Activated T-helper 1 cell treated with anti-CD3 and anti-CD28 coated beads, Interleukin-12 subunit alpha, Interleukin-12 subunit beta, Interleukin-2, Interleukin-4 antibody, amounts not matched to agents 30 ng/mL and 10 ng/mL and 1 ng/mL, durations not matched to agents 14 hours and 24 hours and 36 hours (primary cell): ENCODE measurements at places on chromosomes 7 and 10. TPM values are rescaled to one million over a fixed set of nuclear protein-coding genes. Genes with fewer than 3 reads are reported as not detected.

GRCh38 chr7:45716380-45717203, 142.4 kb downstream of the ADCY1 start:
- no peak overlapping the region for H3K4me3 ChIP-seq
- DNase-seq = no peak
- H3K4me1 ChIP-seq = no peaks in the 10 kb centered on the region
- H3K27ac ChIP-seq = no peak overlapping the region

DNA sequence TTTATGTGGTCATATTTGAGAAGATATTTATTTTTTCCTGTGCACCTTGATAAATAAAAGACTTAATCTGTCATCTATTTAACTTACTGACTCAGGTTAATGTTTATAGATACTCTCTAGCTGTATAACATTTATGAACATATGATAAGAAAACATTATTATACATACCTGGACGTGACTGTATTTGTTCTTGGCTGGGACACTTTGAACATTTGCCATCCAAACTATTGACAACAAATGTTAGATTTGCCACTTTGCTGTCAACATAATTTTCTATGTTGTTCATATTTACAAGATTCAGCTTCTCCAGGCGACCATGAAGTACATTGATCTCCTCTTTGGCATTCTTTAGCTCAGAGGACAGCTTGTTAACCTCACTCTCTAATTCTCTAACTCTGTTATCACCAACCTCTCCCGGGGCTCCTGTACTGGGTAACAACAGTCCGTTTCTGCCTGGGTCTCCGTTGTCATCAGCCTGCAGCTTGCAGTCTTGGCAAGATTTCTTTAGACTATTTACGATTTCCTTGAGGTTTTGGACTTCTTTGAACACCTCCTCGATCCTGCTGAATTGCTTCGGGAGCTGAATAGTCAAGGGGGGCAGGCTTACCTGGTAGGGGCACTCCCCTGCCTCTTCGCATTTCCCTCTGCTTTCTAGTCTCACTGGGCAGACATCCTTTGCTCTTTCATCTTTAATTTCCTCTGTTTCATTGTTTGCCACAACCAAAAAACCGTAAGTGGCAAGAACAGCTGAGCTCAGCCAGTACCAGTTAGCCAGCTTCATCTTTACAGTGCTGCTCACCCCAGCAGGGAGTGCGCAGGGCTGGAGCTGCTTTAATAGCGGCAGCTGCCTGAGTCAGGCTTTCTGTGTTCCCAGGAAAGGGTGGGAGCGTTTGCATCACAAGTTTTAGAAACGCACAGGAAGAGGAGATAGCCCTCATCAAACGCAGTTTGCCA, at the start of gene FGL2:
Gene FGL2, minus strand, starts transcription at position 807 of the 954 bp plus-strand sequence. Its CDS starts 26 bp downstream, at position 781.
- H3K27ac ChIP-seq = peak within 1 kb of the TSS; percentile 47
- H3K27me3 ChIP-seq = no peaks in the 10 kb centered on the region
- H3K4me3 ChIP-seq = peak within 1 kb of the TSS; percentile 89
- peaks cover 54% of the 10 kb centered on the region for H3K4me1 ChIP-seq

The AKR1E2 gene
- total RNA-seq = 6.2 and 6.6 TPM in 2 replicates

GRCh38 chr10:14299556-14299955, 31.2 kb downstream of the FRMD4A start:
- H3K4me1 ChIP-seq = no peaks in the 10 kb centered on the region
- H3K27ac ChIP-seq = no peak overlapping the region
- no peaks in the 10 kb centered on the region for H3K36me3 ChIP-seq
- no peaks in the 10 kb centered on the region for H3K27me3 ChIP-seq
- DNase-seq = no peak
- no peak overlapping the region for H3K4me3 ChIP-seq

GRCh38 chr10:17771017-17771416, 19.0 kb downstream of the TMEM236 start:
- H3K4me1 ChIP-seq = no peaks in the 10 kb centered on the region
- H3K27me3 ChIP-seq = peaks cover 4% of the 10 kb centered on the region
- no peaks in the 10 kb centered on the region for H3K36me3 ChIP-seq

- DNase-seq = no peak
- peaks cover 10% of the 10 kb centered on the region for H3K27me3 ChIP-seq
- H3K36me3 ChIP-seq = no peaks in the 10 kb centered on the region
These were observed 47.3 kb upstream of the CNPY1 start for GRCh38 chr7:155593461-155594162.

The TET1 gene
- total RNA-seq = 0.71 and 0.73 TPM in 2 replicates
